ENCODE measurements at places on chromosomes 13 and 19. TPM values are rescaled to one million over a fixed set of nuclear protein-coding genes. Genes with fewer than 3 reads are reported as not detected.

DNA sequence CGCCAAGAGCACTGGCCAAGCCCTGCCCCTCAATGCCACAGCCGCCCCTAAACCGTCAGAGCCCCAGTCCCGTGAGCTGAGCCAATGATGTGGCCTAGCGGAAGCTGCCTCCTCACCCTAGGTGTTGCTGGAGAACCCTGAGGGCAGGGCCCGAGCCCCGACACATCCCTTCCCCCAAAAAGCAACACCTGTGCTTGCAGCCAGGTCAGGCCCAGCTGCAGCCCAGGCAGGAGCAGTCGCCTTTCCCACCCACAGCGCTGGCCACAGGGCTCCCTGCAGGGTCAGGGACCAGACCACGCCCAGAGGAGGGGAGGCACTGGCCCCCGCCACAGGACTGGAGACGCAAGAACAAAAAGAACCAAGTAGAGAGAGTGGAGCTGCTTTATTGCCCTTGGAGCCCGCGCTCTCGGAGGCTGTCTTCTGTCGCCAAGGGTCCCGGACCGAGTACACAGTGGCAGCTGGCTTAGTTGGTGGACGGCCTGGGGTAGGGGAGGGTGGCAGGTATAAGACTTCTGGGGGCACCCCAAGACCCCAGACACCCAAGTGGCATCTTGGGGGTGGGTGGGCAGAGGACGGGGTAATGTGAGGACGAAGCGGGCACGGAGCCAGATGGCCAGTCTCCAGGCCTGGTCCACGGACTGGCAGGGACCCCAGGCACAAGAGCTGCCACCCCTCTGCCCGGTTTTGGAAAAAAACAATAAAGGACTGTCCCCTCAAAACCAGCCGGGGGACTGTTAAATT, 3.3 kb downstream of the P2RY11 start:
- DNase-seq: no peak

DNA sequence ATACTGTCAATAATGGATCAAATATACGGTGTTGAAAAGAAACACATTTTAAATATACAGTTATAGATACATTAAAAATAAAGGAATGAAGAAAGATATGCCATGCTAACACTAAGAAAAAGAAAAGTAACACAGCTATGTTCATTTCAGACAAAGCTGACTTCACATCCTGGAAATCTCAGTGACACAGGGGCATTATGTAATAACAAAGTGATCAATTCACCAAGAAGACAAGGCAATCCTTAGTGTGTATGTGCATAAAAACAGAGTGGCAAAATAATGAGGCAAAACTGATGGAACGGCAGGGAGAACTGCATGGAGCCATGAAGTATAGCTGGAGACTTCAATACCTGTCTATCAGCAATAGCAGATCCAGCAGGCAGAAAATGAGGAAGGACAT, 13.1 kb downstream of the ZNF14 start:
- no peak for DNase-seq

ZNF177 gene
- 3.1 TPM for total RNA-seq

DNA sequence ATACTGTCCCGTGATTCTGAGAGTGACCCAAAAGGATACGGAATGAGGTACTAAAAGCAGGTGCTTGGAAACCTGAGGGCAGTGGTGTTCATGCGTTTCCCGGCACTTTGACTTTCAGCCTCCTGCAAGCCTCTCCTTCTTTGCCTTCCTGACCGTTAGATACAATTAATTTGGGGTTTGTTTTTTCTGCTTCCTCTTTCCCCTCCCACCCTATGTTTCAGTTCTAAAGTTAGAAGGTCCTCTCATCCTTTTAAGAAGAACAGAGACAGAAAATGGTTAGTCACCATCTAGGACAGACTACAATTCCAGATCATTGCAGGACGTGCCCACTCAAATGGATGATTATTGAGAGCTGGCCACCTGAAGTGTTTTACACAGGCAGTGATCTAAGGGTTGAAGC, 1.8 kb upstream of the LILRB4 start:
- no peak for DNase-seq

PIP5K1C gene
- 13.9 TPM for total RNA-seq

GRCh38 chr13:113638173-113638746, 19.7 kb downstream of the ATP4B start:
- DNase-seq: no peak

GRCh38 chr19:47991191-47991808, 670 bp downstream of the BSPH1 start:
- no peak for DNase-seq

METTL21C gene
- not detected for total RNA-seq

- no peak for DNase-seq
These were observed 3.4 kb downstream of the URI1 start for GRCh38 chr19:29945433-29945832.

DNA sequence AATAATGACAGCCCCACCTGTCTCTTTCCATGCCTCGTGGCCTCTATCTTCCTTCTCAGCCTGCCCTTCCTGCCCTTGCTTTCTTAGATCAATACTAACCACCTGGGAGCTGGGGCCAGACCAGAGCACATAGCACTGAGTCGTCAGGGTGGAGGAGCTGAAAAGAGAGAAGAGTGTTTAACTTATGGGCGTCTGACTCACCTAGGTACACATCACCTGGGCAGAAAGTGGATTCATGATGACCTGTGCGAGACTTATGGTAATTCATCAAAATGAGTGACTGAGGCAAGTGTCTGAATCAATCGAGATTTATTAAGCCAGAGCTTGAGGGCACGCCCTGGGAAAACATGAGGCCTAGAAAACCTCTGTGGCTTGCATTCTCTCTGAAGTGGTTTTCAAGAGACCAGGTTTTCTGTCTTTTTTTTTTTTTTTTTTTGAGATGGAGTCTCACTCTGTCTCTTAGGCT, 19.2 kb downstream of the CEACAM6 start:
- DNase-seq: no peak

IZUMO2 gene
- not detected for total RNA-seq

MRI1 gene
- total RNA-seq: 52.5 TPM

HCN2 gene
- 0.39 TPM for total RNA-seq

LMTK3 gene
- not detected for total RNA-seq
